NCI-H526 treated with DMSO at 0.1 percent for 48 hours (cell line): ENCODE measurements at places on chromosomes 1 and 21.

GRCh38 chr1:10639011-10639774, 157.3 kb downstream of the CASZ1 start:
- no peak for DNase-seq

- no peak for DNase-seq
These were observed 38.0 kb upstream of the PPP2R5A start for GRCh38 chr1:212247179-212247721.

GRCh38 chr1:94026619-94027380, 94.1 kb downstream of the ABCA4 start:
- no peak for DNase-seq

GRCh38 chr1:71089536-71090270, 8.9 kb upstream of the ZRANB2 start:
- no peak for DNase-seq

DNA sequence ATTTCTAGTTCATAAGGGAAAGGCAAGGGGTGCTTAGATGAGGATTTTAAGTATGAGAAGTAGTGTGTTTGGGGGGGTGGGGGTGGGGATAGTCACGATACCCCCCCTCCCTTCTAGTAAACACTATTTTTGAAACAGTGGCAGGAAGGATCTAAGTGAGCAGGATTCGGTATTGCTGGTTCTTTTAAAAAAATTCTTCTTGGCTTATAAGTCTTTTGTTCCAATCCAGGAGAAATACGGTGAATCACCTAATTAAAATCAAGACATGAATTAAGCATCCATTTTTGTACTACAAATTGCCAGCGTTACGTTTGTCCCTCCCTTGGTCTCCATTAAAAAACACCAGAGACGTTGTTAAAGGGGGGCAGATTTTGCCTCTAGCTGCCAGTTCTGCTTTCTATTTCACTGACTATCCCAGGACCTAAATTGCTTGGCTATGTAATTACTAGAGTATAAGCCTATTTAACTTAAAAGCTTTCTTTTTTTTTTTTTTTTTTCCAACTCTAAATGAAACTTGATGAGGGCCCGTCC, 911 bp downstream of the LMO4 start:
- peak; percentile 43 for DNase-seq

- no peak for DNase-seq
These were observed 24.3 kb downstream of the EYA3 start for GRCh38 chr1:28064064-28064463.

GRCh38 chr1:22039594-22040285, 12.8 kb upstream of the CDC42 start:
- no peak for DNase-seq
